NCI-H2107 (cell line): ENCODE measurements at places on chromosomes 13 and 19.

DNA sequence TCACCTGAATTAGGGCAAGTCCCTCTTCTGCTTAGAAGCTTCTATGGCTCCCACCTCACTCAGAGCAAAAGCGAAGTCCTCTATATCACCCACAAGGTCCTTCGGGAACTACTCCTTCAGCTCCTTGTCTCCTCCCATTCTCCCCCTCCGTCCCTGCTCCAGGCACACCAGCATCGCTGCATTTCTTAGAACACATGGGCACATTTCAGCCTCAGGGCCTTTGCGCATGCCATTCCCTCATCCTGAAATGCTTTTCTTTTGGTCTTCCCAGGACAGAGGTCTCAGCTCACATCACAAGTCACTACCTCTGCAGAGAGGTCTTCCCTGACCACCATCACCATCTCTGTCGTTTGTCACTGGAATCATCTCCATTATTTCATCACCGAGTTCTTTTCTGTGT is 4.0 kb downstream of the S1PR5 start:
- no peak for DNase-seq

GRCh38 chr19:47179653-47180310 is 49.1 kb downstream of the SAE1 start:
- no peak for DNase-seq

GRCh38 chr13:98549728-98550317 is 27.1 kb downstream of the STK24 start:
- DNase-seq: no peak

GRCh38 chr13:31045286-31046081 is 113.0 kb downstream of the TEX26 start:
- DNase-seq: no peak

GRCh38 chr19:40581531-40581930 is 4.9 kb downstream of the SHKBP1 start:
- no peak for DNase-seq

GRCh38 chr13:36601186-36601585 is 72.6 kb upstream of the SERTM1 start:
- no peak for DNase-seq

- DNase-seq: no peak
Measured at GRCh38 chr13:48962281-48962680, 13.4 kb upstream of the FNDC3A start.

DNA sequence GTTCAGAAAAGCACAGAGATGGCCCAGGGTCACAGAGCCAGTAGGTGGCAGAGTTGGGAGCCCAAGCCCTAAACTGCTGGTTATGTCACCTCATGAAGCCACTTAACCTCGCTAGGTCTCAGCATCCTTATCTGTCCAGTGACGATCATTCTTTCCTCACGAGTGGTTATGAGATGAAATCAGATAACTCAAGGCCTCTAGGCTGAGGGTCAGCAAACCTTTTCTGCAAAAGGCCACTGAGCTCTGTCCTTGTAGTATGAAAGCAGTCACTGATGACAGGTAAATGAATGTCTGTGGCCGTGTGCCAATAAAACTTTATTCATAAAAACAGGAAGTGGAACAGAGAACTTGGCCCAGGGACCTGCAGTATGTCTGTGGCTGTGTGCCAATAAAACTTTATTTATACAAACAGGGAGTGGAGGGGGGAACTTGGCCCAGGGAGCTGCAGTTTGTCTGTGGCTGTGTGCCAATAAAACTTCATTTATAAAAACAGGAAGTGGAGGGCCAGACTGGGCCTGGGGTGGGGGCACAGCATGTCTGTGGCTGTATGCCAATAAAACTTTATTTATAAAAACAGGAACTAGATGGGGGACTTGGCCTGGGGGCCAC is 71.2 kb downstream of the GNG7 start:
- no peak for DNase-seq

DNA sequence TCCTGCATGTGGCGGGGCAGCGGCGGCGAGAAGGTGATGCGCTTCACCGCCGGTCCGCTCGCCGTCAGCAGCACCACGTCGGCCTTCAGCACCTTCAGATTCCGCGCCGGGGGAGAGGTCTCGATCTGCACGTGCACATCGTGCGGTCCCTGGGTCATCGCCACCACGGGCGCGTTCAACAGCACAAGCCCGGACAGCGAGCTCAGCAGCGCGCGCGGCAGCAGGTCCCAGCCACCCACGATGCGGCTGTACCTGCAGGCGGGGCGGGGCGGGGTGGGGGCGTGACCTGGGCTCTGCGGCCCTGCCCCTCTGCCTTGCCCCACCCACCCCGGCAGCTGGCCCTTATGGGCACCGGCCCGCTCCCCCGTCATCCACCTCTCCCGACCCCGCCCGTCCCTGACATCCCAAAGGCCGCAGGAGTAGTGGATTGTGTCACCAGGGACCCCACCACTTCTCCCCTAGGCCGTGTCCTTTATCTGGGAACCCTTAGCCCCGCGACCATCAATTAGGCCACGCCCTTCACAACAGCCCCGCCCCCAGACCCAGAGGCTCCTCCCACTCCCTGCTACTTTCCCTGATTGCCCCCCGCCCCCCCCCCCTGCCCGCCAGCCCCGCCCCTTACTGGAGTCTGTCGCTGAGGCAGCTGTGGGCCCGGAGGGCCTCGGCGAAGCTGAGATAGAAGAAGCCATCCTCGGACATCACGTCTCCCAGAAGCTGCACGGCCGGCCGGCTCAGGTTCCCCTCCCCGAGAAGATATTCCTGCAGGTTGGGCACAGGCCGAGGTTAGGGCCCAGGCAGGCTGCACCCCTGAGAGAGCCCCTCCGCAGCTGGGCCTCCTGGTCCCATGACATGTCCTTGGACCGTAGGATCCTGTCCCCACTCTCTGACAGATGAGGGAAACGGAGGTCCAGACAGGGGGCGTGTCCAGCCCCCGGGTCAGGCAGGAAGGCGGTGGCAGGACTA is 6.1 kb downstream of the IL4I1 start:
- DNase-seq: no peak

- DNase-seq: no peak
Measured at GRCh38 chr19:2195914-2196313, 32.2 kb downstream of the DOT1L start.

- DNase-seq: no peak
Measured at GRCh38 chr19:11279505-11280236, 16.3 kb upstream of the TSPAN16 start.

DNA sequence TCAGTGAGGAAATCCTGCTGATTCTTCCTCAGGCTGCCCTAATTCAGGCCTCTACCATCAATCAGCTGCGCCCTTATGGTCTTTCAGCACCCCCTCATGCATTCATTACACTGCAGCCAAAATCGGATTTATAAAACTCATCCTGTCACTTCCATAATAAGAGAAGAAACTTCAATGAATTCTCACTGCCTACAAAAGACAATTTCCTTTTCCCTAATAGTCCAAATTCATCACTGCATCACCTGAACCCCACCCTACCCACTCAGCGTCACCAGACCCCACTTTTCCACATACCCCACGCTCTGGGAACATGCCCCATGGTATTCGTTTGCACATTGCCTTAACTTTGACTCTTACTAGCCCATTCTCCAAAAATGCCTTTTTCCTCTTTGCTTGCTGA is 92.0 kb downstream of the C13orf42 start:
- DNase-seq: no peak

- no peak for DNase-seq
Measured at GRCh38 chr13:22227895-22228294, 557.0 kb downstream of the FGF9 start.

GRCh38 chr19:17346109-17346671 is 8.8 kb downstream of the GTPBP3 start:
- peak; percentile 39 for DNase-seq

DNA sequence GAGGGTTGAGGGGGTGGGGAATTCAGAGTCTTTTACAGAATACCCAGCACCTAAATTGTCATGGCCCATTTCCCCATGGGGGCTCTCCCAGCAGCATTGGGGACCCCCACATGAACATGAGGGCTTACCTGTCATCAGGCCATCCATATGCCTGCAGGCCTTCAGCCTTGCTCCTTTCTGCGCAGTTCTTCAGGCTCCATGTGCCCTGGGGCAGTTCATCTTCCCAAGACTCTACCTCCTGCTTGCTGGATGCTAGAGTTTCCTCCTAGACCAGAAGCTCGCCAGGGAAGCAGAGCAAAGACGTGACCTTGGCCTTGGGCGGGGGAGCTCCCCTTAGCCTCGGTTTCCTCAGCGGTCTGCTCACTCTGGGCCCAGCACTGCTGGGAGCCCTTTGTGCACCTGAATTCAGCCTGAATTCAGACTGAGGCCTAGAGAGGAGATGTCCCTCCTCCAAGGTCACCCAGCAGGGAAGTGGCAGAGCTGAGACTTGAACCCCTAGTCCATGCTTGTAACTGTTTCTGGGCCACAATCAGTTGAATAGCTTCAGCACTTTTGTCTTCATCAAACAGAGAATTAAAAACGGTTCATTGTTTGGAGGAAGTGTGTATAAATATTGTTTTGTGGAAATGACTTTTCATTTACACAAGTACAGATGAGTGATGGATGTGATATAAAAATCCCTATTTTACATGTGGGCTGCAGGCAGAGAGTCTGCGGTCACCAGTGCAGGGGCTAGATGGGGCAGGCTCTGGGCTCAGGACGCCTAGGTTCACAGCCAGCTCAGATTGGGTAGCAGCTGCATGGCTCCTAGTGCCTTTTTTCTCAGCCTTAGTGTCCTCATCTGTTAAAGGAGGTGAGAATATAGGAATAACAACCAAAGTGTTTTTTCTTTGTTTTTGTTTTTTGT is 9.5 kb downstream of the PPP5C start:
- no peak for DNase-seq

DNA sequence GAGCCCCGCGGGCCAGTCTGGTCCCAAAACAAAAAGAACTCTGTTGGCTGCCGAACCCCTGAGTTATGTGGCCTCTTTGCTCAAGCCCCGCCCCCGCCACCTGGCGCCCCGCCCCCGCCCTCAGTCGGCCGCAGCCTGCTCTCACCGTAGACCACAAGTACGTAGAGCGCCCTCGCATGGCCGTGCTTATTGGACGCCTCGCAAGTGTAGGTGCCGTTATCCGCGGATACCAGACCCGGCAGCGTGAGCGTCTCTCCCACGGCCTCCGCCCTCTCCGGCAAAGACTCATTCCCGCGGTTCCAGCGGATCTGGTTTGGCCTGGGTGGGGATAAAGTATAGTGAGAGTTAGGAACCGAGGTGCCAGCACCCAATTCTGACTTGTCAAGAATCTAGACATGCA is 5.5 kb upstream of the ZNF428 start:
- DNase-seq: no peak

DNA sequence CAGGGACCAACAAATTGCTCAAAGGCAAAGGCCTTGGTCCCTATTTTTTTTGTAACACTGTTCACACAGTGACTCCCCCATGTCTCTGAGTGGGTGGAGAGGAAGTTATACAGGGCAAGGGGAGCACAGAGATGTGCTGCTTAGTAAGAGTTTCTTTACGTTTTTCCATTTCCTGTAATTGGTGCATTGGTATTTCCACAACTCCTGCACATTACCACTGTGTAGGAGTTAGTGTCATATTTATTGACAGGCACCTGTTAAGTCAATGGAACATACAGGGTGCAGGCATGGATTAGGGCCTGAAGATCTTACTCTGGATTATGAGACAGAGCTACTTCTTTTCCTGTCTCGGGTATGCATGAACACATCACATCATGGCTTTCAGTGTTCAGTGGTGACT is 45.2 kb downstream of the SOX21 start:
- no peak for DNase-seq

DNA sequence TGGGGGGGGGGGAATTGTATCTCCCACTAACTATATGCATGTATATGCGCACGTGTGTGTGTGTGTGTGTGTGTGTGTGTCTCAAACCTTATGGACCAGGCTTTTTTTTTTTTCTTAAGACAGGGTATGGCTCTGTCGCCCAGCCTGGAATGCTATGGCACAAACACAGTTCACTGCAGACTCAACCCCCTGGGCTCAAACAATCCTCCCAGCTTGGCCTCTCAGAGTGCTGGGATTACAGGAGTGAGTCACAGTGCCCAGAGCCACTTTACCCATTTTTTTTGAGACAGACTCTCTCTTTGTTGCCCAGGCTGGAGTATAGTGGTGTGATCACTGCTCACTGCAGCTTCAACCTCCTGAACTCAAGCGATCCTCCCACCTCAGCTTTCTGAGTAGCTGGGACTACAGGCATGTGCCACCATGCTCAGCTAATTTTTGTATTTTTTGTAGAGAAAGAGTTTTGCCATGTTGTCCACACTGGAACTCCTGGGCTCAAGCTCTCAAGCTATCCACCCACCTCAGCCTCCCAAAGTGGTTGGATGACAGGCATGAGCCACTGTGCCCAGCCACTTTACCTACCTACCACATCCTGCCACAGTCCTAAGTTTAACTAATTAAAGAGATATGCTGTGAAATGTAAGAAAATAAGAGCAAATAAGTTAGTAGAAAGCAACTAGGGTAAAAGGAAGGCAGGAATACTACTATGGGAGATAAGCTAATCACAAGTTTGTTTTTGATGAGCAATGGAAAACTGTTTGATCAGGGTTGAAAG is 2.4 kb downstream of the ZMYM5 start:
- DNase-seq: no peak

DNA sequence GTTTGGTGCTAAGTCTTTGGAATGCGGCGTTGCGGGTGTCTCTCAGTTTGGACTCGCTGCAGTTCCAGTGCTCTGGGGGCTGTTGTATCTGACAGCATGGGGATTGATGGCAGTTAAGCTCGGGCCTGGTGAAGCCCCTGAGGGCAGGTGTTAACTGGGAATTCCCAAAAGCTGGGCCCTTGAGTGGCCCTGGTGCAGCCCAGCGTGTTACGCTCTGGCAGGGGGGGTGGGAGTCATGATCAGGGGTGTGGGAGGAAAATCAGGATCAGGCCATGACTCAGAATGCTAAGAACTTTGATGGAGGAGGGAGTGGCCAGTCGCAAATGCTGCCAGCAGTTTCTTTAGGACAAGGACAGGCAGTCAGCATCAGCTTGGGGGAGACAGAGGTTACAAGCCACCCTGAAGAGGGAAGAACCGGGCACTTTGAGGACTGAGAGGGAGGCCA is 19.6 kb downstream of the AP2A1 start:
- DNase-seq: no peak

DNA sequence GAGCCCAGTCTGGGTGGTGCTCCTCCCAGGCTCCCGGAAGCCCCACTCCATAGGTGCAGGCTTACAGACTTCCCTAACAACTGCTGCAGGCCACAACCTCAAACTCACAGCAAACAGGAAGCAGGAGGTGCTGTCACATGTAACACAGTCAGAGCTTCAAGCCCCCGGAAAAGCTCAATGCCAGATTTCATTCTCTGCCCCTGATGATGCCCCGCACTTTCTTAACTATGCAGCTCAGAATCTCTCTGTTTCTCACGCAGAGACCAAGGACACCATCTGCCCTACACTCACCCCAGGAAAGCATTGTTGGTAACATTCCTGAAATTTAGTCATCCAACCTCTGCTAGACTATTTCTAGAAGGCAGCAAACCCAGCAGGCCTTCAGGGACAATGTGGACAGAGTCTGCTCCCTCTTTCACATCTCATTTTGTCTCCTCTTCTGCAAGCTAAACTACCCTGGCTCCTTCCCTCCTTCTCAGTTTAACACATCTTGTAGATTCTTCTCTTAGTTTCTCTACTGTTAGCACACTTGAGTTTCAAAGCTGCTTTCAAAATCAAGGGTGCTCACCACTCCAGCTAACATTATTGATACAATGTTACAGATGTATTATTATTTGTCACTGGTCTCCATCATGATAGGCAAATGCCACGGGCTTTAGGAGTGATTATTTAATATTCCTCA is 162.5 kb downstream of the KCTD12 start:
- DNase-seq: no peak

- peak; percentile 36 for DNase-seq
Measured at GRCh38 chr19:49920624-49921363, 8.2 kb upstream of the ATF5 start.
